ENCODE measurements at places on chromosomes 12 and 14. TPM values are rescaled to one million over a fixed set of nuclear protein-coding genes. Genes with fewer than 3 reads are reported as not detected.

The KHNYN gene
- total RNA-seq, result 27.3 TPM

- DNase-seq, result no peak
These were observed 20.7 kb downstream of the VTI1B start for GRCh38 chr14:67653651-67654280.

DNA sequence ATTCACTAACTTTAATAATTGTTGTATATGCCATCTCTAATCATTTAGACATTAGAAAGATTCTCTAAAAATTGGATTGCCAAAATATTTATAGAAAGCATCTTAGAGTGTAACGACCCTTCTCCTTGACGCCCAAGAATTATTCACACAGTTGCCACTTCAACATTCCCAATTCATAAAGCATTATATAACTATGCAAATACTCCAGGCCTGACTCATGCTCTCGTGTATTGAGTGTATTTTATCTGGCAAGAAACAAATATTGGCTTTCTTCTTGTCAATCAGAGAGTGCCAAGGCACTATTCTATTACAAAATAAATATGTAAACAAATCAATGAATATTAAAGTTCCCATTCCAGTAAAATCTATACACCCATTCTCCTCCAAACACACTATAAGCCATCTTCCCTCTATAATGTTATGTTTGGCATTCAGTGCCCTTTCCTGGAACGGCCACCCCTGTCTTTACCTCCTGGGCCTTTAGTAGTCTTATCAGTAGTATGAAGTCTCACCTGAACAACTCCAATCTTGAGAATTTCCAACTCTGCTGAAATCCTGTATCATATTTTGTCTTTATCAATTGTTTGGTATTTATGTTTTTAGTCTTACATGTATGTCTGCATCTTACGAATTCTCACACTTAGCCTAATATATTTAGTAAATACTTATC is 182.6 kb downstream of the PIK3C2G start:
- no peak for DNase-seq

- no peak for DNase-seq
These were observed 2.9 kb downstream of the TCHP start for GRCh38 chr12:109902891-109903418.

DNA sequence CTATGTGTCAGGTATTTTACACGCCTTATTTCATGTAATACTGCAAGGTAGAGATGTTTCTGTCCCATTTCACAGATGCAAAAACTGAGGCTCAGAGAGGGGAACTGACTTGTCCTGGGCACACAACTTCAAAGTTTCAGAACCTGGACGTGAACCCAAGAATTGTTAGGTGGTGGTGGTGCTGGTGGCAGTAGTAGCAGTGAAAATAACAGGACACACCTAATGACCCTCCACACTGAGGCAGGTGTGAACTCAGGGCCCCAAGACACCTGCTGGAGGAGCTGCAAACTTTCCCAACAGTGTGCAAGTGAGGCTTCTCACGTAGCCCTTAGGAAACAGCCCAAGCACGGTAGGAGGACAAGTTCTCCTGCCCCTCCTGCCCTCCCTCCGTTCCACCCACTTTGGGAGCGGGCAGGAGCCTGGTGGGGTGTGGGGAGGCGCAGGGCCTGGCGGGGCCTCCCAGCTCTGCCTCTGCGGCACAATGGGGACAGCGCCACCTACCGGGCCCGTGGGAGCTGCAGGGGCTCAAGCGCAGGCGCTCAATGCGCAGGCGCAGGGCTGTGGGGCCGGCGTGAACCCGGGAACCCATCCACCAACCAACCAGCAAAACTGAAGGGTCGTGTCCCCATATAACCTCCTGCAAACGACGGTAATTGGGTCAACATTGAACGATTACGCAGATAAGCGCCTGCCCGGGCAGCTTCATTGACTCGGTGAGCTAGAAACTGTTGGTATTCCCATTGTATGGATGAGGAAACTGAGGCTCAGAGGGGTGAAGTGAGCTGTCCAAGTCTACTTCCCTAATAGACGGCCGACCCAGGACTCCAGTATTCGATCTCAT is 12.0 kb upstream of the TRPV4 start:
- peak; percentile 86 for DNase-seq

Data from dorsolateral prefrontal cortex (tissue), 122 donors.